ENCODE measurements at places on chromosomes 3 and 15. TPM values are rescaled to one million over a fixed set of nuclear protein-coding genes. Genes with fewer than 3 reads are reported as not detected.

DNA sequence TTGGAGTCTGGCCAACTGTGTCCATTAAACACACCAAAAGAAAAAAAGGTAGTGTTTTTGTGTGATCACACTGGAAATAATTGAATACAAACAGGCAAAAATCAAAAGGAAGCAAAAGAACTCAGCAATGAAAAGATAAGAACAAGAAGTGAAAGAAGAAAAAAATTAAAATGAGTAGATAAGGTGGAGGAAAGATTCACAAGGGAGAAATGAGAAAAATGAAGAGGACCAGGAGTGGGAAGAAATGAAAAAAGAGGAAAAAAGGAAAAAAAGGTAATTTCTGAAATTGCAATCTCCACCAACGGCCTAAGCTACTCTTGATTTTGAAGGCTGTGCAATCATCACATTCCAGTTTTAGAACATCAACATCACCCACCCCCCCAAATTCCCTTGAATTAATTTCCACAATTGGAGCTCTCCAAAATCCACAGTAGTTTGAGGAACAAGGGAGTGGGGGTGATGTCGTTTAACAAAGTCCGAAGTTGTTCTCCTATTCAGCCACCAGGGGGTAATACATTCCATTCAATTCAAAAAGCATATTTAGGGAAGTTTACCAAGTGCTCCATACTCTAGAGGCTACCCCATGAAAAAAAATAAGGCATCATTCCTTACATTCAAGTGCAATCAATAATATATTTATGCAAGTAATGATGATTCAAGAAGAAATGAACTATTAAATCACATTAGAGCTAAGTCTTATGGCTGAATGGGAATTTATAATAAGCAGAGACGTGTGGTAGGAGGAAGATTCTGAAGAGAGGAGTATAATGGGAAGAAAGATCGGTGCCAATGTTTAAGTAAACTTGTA is 37.4 kb downstream of the ZNF860 start:
- H3K36me3 ChIP-seq: no peaks in the 10 kb centered on the region
- no peak overlapping the region for H3K27ac ChIP-seq
- DNase-seq: no peak
- no peak overlapping the region for H3K4me3 ChIP-seq
- H3K27me3 ChIP-seq: peaks cover 7% of the 10 kb centered on the region

DNA sequence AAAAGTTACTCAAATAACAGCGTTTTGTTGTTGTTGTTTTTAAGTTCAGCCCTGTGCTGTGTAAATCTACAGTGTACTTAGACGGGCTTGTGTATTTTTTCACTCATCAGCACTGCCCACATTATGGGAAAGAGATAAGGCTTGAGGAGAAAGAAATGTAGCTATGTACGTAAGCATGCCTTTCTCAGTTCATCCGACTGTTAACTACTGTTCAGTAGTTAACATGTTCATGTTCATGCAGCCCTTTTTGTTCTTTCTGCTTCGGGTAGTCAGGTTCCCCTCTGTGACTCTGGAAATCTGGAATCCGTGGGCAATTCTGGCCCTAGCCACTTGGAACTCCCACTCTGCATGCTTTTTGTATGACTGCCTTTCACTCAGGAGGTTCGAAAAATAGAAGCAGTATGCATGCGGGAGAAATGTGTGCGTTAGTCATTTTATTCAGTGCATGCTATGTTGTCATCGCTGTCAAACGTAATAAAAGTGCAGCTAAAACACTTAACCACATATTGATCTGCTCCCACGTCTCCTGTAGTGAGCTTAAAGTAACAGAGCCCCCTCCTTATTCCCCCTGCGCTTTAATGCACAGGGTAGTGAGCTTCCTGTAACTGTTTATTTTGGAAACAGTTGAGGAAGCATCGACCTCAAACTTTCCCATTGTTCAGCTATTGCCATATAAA is 283.1 kb upstream of the NR2F2 start:
- no peak for DNase-seq
- H3K4me1 ChIP-seq: no peaks in the 10 kb centered on the region
- no peak overlapping the region for H3K4me3 ChIP-seq
- no peak overlapping the region for H3K27ac ChIP-seq
- no peaks in the 10 kb centered on the region for H3K36me3 ChIP-seq

- peaks cover 15% of the 10 kb centered on the region for H3K36me3 ChIP-seq
- no peak overlapping the region for H3K4me3 ChIP-seq
- no peak overlapping the region for H3K27ac ChIP-seq
- DNase-seq: no peak
These were observed 11.2 kb downstream of the SLCO3A1 start for GRCh38 chr15:91864664-91865063.

C3orf22 gene
- total RNA-seq: not detected
